Omental fat pad (tissue), 4 donors: ENCODE measurements at places on chromosomes 1 and 21. TPM values are rescaled to one million over a fixed set of nuclear protein-coding genes. Genes with fewer than 3 reads are reported as not detected.

SPRR1B gene
- not detected for total RNA-seq

PRDM15 gene
- total RNA-seq: 5.3 TPM

TCHHL1 gene
- not detected for total RNA-seq

SPRR4 gene
- total RNA-seq: not detected

HES4 gene
- 30.0 TPM for total RNA-seq

CACNA1S gene
- total RNA-seq: not detected

KRTAP6-3 gene
- total RNA-seq: not detected

TFAP2E gene
- total RNA-seq: 0.63 TPM

MAP1LC3C gene
- 16.9 TPM for total RNA-seq

NR1I3 gene
- not detected for total RNA-seq

PCNT gene
- 23.6 TPM for total RNA-seq

SLAMF9 gene
- 0.56 TPM for total RNA-seq

PMVK gene
- 7.4 TPM for total RNA-seq

RIMS3 gene
- total RNA-seq: 1.7 TPM

CELA2A gene
- not detected for total RNA-seq

EXOC8 gene
- 21.0 TPM for total RNA-seq

SOD1 gene
- total RNA-seq: 389 TPM

GJB5 gene
- not detected for total RNA-seq

CLDN14 gene
- not detected for total RNA-seq

BGLAP gene
- not detected for total RNA-seq

ANKRD65 gene
- 2.6 TPM for total RNA-seq

ELAPOR1 gene
- not detected for total RNA-seq

C1orf87 gene
- not detected for total RNA-seq

ANXA9 gene
- 26.4 TPM for total RNA-seq

TENT5C gene
- 7.6 TPM for total RNA-seq

SELP gene
- 8.2 TPM for total RNA-seq

AQP10 gene
- not detected for total RNA-seq

ITGB2 gene
- 98.5 TPM for total RNA-seq

PTAFR gene
- 28.3 TPM for total RNA-seq

MEX3A gene
- total RNA-seq: 0.56 TPM

LRRC38 gene
- 0.48 TPM for total RNA-seq

RIPPLY3 gene
- total RNA-seq: not detected
